ENCODE measurements at places on chromosomes 11 and 22.

DNA sequence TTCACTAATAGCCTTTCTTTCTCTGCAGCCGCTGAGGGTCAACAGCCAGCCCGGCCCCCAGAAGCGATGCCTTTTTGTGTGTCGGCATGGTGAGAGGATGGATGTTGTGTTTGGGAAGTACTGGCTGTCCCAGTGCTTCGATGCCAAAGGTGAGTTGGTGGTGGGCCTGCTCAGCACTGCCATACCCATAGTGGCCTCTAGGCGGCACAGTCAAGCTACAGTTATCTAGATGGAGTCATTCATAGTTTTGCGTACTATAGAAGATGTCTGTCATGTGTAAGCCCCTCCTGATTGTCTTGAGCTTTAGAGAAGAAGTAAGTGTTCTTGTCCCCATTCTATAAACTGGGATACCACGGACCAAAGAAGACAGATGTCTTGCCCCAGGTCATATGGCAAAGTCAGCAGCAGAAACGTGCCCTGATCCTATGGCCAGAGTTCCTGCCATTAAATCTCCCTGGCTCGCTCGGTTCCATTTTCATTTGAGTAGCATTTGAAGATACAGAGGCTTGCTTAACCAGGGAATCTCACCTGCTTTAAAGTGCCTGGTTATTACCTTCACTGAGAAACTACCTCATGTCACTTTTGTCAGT is 42.1 kb upstream of the CRTAM start:
- peak; percentile 41 for DNase-seq

GRCh38 chr11:75496305-75496752 is 29.4 kb downstream of the GDPD5 start:
- DNase-seq = no peak

- no peak for DNase-seq
Observed at GRCh38 chr11:1639102-1639620, 9.6 kb downstream of the KRTAP5-5 start.

DNA sequence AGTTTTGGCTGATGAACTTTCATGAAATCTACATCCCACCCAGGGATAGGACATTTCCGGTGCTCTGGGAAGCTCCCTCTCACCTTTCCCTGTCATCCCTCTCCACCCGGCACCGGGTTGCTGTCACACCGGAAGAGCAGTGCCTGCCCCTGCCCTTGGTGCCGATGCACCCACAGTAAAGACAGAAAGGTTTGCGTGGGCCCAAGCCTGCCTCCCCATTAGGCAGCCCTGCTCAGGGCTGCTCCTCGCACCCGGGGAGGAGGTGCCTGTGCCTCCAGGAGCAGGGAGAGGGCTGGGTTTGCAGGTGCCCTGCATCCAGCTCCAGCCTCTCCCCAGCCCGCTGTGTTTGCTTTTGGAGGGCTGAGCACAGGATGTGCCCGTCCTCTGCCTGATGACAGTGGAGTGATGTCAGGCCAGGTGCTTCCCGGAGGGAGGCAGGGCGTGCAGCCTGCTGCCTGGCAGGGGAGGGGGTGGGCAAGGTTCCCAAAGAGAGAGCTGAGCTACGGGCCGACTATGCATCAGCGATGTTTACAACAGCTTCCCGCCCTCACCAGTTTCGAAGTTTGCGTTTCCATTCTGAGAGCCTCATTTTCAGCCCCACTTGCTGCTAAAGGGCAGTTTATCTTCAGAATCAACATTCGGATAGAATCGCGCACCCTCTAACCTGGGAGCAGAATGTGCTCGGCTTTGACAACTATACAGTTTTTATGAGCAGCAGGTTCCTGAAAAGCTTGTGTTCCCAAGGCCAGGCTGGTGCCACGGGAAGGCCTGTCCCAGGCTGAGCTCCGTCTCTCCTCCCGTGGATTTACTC is 83.2 kb upstream of the CLDN5 start:
- DNase-seq = no peak

GRCh38 chr11:85682330-85683305 is 3.4 kb downstream of the CCDC89 start:
- peak; percentile 45 for DNase-seq

All from stimulated activated CD4-positive, alpha-beta T cell treated with anti-CD3 and anti-CD28 coated beads, TNF-alpha, amount 100 ng/mL, for 24 hours (primary cell).